ENCODE measurements at places on chromosomes 13 and 19.

DNA sequence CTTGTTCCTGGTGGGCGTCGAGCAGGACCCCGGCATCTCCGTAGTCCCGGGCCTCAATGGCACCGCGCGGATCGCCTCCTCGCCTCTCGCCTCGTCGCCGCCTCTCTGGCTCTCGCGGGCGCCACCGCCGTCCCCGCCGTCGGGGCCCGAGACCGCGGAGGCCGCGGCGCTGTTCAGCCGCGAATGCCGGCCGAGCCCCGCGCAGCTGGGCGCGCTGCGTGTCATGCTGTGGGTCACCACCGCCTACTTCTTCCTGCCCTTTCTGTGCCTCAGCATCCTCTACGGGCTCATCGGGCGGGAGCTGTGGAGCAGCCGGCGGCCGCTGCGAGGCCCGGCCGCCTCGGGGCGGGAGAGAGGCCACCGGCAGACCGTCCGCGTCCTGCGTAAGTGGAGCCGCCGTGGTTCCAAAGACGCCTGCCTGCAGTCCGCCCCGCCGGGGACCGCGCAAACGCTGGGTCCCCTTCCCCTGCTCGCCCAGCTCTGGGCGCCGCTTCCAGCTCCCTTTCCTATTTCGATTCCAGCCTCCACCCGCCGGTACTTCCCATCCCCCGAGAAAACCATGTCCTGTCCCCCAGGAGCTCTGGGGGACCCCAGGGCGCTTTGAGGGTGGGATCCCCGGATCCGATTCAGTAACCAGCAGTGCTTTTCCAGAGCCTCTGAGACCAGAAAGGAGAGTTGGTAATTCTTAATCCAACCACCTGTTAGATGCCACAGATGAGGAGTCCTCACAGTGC lies 885 bp downstream of the MLNR start:
- no peak for DNase-seq

DNA sequence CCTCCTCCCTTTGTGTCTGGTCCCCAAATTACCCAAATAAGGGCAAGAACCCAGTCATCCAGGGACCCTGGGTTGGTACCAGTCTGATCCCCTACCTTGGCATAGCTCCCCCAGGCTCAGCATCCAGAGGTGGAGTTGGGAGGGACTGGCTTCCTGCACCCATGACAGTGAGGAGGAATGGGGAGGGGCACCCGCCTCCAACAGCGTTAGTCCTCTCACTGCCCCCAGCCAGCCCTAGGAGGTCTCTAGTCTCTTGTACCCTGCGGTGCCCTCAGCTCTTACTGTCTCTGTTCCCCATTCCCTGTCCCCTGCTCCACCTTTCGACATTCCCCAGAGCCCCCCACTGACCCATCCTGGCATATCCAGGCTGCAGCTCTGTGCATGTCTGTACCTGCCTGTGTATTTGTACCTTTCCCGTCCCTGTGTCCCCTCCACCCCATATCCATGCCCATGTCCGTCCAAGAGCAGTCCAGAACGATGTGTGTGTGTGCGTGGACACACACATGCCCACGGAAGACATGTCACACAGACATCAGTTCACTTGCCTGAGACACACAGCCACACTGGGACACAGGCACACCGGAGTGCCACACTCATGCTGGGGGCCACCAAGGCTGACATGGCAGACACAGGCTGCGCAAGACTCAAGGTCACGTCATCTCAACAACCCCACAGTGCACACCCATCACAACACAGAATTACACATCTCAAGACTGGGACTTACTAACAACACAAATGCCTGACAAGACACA lies 17.8 kb downstream of the ERFL start:
- DNase-seq: no peak

DNA sequence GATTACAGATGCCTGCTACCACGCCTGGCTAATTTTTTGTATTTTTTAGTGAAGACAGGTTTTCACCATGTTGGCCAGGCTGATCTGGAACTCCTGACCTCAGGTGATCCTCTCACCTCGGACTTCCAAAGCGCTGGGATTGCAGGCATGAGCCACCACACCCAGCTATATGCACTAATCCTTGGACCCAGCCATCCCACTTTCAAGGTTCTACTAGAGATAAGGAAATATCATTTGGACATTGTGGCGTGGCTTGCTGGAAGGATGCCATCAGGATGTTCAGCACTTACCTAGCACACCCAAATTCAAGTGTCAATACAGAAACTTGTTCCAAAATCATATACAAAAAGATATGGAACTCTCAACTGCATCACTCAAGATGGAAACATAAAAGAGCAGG lies 136.4 kb downstream of the ABCC4 start:
- DNase-seq: no peak

GRCh38 chr19:45145270-45146189 lies 15.3 kb downstream of the NKPD1 start:
- DNase-seq: no peak

DNA sequence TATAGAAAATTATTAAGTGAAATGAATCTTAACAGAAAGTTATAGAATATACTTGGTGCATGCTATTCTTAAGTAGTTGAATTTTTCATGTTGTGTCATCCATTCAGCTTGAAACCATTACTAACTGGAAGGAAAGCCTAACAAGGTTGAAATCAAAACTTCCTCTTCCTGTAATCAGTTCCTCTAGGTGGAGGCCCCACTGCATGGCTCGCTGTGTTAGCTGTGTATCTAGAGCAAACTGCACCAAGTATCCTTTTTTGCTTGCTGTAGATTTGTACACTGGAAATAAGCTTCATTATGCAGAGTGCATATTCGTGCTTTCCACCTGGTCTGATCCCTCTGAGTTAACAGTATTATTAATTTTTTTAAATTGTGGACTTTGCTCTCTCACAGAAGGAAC lies 1146.1 kb downstream of the EFNB2 start:
- peak; percentile 10 for DNase-seq

DNA sequence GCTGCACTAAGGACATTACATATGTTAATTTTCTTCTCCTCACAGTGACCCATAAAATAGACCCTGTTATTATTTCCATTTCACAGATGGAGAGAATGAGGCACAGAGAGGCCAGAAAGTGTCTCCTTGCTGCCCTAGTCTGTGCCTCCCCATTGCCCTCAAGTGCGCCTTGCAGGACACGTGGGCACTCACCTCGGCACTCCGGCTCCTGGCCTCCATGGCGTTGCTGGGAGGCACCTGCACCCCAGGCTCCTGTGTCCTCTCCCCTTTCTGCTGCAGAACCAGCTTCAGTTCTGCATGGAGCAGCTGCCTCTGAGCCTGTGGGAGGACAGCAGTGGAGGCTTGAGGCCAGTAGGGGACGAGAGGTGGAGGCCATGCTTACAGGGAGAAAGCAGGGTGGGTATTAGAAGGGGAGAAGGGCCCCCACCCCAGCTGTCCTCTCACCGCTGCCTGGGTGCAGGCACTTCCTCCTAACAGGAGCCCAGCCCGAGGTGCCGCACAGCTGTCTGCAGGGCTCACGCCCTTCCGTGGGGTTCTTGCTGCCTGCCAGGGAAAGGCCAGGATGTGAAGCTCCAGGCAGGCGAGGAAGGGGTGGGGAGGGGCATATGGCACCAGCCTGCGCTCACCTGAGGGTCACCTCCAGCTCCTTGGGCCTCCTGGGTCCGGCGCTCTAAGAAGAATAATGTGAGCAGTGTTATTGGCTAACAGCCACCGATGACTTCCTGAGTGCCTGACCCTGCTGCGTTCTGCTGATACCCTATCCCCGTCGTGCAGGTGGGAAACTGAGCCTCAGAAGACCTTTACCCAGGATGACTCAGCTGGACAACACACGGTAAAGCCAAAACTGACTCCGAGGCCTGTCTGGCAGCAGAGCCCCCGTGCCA lies 5.2 kb downstream of the PRX start:
- DNase-seq: no peak

DNA sequence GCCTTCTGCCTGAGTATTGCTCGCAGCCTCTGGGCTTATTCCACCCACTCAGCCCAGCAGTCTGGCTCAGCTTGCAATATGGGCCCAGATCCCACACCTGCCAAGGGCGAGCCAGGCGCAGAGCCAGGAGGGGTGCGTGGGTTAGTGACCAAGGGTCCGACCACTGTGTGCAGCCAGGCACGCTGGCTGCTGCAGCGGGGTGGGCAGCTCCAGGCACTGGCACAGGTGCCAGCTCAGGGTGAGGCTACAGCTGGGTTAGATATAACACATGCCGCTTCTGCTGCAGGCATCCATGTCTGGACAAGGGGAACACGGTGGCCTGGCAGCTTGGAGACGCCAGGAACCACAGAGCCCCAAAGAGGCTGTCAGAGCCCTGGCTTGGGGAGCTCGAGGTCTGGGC lies 12.6 kb upstream of the URAD start:
- DNase-seq: no peak

GRCh38 chr19:38665950-38666662 lies 18.7 kb downstream of the ACTN4 start:
- no peak for DNase-seq

- DNase-seq: no peak
Measured at GRCh38 chr13:51929699-51930098, 67.9 kb downstream of the CCDC70 start.

DNA sequence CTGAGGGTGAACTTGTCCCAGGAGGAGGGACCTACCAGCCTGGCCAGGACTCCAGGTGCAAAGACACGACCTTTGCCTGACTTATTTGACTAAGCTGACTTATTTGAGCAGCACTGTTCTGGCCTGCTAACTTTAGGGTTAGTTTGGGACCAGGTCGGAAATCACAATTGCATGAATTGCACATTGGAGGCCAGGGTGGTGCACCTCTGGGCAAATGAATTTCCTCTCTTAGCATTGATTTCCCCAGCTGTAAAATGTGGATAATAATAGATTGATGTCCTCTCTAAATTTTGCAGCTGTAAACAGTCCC lies 1.4 kb upstream of the BST2 start:
- DNase-seq: no peak

GRCh38 chr13:20069956-20070355 lies 90.9 kb downstream of the GJA3 start:
- DNase-seq: no peak

- no peak for DNase-seq
Measured at GRCh38 chr13:77800219-77800618, 102.7 kb downstream of the SLAIN1 start.

DNA sequence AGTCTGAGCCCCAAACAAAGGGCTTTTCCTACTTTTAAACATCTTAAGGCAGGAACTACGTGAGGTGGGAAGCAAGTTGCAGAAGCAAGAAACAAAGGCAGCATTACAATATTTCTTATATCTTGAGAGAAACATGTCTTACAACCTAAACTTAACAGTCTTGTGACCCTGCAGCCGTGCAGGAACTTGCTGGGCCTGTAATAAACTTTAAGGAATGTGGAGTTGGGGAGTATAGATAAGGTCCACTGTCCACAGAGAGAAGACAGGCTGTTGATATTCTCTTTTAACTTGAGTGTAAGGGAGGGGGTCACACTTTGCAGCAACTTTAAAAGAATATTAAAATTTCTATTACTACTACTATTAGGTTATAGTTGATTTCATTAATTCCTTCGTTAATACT lies 214.6 kb upstream of the HTR2A start:
- no peak for DNase-seq

GRCh38 chr19:34598217-34599155 lies 78.5 kb downstream of the SCGB2B2 start:
- no peak for DNase-seq

- no peak for DNase-seq
Measured at GRCh38 chr13:111202745-111203144, 87.6 kb downstream of the ARHGEF7 start.

- no peak for DNase-seq
Measured at GRCh38 chr19:55018216-55018615, 19.8 kb downstream of the GP6 start.

DNA sequence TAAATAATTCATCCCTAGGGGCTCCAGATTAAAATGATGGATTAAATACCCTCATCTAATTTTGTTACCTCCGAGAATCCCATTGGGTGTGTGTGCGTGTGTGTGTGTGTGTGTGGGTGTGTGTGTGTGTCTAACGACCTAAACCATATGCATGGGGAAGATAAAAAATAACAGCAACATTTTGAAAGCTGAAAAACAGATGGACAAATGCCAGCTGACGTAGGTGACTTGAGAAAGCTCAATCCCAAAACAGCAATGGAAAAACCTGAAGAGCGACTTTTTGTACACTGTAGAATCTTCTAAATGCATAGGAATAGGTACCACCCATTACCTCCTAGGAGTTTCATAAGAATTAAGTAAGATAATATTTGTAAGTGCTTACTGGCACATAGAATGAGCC lies 8.7 kb upstream of the RPL21 start:
- no peak for DNase-seq

DNA sequence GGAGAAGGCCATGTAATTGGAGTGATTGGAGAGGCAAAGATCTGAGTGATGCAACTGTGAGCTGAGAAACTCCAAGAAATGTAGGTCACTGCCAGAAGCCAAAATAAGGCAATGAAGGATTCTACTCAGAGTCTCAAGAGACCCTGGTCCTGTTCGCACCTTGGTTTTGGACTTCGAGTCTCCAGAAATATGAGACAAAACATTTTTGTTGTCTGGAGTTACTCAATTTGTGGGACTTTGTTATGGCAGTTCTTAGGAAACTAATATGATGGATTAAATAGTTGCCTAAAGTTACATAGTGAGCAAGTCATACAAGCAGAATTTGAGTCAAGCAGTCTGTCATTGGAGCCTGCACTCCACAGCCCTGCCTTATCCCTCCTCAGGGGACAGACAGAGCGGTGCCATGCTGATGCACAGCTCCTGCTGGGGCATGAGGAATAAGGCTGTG lies 104.2 kb downstream of the ITGBL1 start:
- no peak for DNase-seq

- DNase-seq: no peak
Measured at GRCh38 chr13:60509601-60510386, 112.8 kb downstream of the TDRD3 start.

GRCh38 chr19:2636897-2637683 lies 65.4 kb downstream of the GNG7 start:
- DNase-seq: no peak

DNA sequence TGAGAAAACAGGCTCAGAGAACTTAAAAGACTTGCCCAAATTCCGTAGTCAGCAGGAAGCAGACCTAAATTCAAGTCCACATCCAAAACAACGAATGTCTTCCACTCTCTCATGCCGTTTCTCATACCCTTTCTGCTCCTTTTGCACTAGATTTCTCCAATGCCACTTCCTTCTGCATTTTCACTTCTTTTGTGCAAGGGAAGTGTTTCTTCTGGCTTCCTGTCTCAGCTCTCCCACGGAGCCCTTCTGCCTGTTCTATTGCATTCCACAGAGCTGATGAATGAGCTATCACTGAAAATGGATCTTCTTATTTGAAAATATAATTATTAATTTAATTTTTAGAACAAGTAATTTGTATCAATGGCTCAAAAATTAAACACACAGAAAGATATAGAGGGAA lies 56.1 kb upstream of the STK24 start:
- DNase-seq: peak; percentile 57

DNA sequence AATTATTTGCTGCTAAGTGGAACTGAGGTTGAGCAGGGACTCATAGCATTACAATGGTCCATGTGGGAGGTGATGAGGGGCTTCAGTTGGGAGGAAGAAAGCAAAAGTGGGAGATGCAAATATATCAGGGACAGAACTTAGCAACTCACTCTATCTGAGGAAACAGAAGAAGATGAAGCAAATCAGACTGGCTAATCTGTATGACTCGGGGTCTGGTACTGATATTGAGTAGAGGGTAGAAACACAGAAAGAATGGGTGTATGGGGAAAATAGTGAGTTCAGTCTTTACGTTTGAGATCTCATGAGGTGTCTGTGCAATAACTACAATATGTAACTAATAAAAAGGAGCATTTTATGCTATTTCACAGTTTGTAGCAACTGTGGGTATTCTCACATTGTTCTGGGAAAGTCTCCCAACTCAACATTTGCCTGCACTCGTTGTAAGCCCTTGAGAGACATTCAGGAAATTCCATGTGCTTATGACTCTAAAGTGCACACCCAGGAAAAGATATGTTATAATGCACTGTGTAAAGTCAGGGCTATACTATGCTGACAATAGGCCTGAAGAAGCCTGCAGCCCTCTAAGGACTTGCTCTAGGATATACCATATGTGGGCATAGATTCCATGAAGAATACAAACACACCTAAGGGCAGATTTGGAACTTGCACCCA lies 183.5 kb downstream of the SPRY2 start:
- no peak for DNase-seq

Measured in AML-193 (cell line).